ENCODE measurements at places on chromosomes 5 and 9.

DNA sequence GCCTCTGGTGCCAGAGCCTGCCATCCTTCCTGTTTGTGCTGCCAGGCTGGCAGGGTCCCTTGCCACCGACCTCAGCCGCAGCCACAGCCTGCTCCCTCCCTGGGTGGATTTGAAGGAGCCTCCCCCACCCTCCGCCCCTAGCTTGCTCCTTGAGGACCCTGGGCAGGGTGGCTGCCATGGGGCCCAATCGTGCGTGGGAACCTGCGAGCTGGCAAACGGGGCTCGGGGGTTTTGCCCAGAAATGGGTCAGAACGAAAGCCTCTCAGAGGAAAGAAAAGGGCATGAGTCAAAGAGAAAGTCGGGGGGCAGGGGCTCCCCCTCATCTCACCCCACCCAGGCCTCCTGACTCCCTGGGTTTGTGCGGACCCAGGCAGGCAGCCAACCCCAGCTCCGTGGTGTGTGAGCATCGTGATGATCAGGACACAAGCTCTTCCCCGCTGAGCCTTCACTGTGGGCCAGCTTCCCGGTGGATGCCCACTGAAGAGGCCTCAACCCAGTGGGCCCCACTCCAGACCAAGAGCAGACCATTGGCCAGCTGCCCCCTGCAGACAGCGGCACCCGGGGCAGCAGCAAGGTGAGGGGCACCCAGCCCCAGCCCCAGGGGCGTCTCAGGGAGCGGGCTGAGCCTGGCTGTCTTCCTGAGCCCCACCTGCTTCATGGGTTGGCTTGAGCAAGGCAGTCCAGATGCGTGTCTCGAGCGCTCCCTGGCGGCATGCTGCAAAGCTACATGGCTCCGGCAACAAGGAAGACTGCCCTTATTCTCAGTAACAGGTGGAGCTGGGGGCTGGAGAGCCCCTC lies 3.0 kb upstream of the FUT7 start:
- no peak for DNase-seq

DNA sequence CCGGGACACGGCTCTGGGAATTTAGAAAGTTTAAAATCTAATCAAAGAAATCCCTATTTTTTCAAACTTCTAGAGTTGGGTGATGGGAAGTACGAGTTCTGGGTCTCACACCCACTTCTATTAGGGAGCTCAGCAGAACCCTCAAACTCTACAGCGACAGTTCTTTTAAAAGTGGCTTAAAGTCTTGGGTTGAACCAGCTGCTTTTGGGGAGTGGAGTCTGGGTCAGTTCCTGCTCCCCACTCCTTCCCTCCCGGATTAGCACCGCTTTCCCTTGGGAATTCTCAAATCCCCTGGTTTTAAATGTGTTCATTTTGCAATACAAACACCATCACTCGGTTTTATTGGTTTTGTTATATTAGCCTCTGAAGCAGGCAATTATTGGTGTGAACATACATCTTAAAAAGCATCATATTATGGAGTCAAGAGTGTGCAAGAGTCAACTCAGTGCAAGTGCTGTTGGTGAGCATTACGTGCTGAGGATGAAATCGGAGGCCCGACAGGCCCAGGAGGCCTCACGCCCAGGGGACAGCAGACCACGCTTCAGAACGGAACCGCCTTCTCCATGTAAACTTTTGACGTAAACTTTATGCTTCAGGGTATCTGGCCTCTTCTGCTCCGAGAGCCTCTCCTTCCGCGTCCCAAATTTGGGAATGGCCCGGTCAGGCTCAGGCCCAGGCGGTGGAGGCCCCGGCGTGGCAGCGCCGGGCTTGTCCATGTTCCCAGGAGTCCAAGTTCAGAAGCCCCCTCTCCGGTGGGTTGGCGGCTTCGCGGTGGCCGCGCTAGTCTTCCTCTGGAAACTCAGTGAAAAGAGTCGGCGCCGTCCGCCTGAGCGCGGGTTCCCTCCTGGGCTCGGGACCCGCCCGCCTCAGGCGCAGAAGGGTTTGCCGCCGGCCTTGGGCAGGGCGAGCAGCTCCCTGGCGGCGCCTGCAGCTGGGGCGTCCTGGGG lies 5.3 kb downstream of the IRX4 start:
- no peak for DNase-seq

DNA sequence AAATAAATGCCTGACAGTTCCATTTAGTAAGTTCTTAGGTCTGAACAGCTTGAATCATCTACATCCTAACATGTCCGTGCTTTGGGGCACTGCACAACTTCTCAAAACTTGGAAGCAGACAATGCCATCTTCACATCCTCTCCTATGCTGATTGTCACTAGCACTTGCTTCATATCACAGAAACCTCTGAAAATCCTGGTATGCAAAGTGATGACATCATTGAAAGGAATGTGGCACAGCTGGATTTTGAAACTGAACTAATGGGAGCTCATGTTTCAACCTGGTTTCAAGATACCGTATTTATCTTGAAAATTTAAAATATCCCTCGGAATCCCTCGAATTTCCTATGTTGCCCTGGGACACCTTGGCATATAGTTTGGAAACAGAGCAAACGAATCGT lies 490.2 kb upstream of the DAP start:
- DNase-seq, result no peak

DNA sequence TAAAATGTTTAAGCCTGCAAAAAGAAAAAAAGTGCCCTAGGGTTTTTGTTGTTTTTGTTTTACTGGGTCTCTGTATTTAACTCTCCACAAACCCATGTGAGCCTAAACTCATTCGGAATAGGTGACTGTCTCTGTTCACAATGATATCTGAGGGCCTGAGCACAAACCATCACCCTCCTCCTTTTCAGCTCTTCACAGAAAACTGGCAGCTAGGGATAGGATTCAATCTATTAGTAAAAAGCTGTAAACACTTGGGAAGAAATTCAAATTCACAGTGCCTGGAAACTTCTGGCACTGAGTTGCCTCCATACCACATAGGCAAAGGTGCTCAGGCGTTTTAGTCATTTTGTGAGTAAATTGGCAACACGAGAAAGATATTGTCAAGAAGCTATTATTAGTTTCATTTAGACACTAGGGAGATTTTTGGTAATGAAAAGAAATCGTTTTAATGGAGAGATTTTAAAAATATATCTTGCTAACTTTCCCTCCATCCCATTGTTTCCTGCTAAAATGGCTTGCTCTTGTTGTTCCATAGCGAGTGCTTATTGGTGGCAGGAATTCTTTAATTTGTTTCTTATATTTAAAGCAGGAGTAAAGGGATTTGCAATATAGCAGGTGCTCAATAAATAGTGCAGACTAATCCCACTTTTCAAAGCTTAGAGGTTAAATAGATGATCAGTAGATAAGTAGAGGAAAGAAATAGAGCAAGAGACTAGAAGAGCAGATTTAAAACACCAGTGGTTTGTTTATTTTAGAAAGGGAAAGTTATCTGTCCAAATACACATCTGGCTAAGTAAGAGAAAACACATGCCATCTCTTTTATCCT lies 9.7 kb downstream of the FOXD1 start:
- no peak for DNase-seq

DNA sequence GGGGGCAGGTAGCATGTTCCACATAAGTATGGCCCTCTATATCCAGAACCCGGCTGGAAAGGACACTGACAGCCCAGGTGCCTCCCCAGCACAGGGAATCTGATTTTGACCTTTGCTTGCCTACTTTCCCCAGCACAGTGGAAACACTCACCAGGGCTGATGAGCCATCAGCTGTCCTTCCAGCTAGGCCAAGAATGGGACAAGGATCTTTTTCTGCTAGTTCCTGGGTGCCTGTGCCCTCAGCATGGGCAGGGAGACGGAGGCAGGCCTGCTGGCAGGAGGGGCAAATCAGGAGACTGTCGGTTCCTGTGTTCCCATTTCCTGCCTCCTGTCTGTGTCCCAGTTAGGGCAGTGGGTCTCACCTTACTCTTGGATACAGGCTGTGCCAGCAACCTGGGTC lies 1.1 kb downstream of the CYFIP2 start:
- DNase-seq, result no peak

- DNase-seq, result no peak
These were observed 321.9 kb downstream of the GADD45G start for GRCh38 chr9:89926691-89927220.

GRCh38 chr9:21758540-21758939 lies 43.9 kb upstream of the MTAP start:
- no peak for DNase-seq

GRCh38 chr5:14611737-14612136 lies 30.1 kb downstream of the OTULINL start:
- DNase-seq, result no peak

DNA sequence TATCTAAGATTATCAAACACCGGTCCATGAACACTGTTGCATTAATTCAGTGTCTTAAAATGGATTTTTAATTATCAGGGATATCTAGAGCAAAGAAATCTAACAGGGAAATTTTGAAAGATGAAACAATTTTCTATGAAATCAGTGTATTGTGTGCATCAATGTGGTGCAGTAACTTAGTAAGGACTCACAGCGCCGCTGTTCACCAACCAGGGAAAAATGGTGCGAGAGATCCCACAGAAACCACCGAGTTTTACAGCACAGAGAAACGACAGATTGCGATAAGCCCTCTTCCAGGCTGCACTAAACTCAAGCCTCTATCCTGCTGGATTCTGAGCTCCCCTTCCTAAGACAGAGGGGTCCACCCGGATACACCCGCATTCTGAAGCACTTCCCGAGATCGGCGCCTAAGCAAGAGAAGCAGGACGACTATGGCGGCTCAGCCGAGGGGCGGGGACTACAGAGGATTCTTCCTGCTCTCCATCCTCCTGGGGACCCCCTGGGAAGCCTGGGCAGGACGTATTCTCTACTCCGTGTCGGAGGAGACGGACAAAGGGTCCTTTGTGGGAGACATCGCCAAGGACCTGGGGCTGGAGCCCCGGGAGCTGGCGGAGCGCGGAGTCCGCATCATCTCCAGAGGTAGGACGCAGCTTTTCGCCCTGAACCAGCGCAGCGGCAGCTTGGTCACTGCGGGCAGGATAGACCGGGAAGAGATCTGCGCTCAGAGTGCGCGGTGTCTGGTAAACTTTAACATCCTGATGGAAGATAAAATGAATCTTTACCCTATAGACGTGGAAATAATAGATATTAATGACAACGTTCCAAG lies at the start of gene PCDHGA7:
TSS of gene PCDHGA7 (plus strand) at position 274 of the 826 bp plus-strand sequence. CDS start at position 432, 158 bp downstream.
- DNase-seq, result no peak

- no peak for DNase-seq
These were observed 118.6 kb downstream of the ARRDC3 start for GRCh38 chr5:91264311-91265051.

GRCh38 chr5:41087461-41087860 lies 16.3 kb upstream of the MROH2B start:
- DNase-seq, result no peak

- DNase-seq, result no peak
These were observed 415.3 kb upstream of the IRX4 start for GRCh38 chr5:2297991-2298390.

DNA sequence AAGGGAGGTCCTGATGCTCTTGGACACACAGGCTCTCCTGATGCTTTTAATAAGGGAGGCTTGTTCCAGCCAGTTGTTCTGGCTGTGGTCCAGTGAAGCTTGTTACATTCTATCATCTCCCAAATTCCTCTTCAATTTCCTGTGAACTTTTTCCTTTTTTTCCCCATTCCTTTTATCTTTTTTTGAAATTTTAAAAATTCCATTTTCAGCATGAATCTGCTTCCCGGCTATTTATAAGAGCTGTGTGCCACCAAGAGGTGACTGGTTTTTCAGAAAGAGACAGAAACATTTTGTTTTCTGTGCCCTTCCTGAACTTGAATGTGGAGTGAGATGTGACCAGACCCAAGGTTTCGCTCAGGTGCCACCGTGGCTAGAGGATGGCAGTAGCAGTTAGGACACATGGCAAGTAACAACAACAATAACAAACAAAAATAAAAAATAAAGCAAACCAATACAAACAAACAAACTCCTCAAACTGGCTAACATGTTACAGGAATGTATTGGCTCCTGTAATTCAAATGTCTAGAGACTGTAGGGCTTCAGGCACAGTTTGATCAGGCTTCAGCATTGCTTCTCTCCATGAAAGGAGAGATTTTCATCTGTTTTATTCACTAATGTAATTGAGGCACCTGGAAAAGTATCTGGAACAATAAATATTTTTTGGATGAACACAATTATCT lies 121.1 kb downstream of the BOD1 start:
- DNase-seq, result no peak

DNA sequence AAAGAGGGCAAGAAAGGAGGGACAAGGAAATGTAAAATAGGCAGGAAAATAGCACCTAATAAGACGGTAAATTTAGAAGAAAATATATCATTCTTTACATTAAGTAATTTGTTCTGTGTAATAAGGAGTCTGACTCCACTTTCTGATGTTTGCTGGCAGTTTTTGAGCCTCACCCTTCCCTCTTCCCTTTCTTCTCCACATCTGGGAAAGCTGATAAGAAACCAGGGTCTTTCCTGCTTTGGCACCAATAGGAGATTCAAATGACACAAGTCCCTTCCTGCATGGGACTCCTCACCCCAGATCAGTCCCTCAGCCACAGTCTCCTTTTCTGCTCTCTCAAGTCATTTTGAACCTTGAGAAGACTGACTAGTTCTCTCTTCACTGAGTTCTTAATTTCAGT lies 31.2 kb upstream of the LECT2 start:
- DNase-seq, result no peak

GRCh38 chr5:111463311-111463710 lies 49.0 kb downstream of the STARD4 start:
- no peak for DNase-seq

- DNase-seq, result no peak
These were observed 115.1 kb upstream of the LPCAT1 start for GRCh38 chr5:1638658-1639400.

GRCh38 chr5:59357381-59357977 lies 536.0 kb downstream of the PDE4D start:
- no peak for DNase-seq

DNA sequence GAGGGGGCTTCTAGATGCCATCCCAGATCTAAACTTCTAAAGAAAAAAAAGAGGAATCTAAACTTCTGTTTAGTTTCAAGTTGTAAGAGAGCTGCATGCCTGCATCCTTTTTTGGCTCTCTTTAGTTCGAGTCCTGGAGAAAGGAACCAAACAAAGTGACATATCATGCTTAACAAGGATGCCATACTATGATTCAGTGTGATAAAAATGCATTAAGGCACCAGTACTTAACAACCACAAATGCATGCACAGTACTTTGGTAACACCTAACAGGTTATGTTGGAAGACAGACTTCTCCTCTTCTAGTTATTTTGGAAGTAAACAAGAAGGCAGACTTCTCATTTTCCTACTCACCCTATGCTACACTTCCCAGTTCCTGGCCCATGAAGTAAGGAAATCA lies 27.3 kb downstream of the NME5 start:
- no peak for DNase-seq

DNA sequence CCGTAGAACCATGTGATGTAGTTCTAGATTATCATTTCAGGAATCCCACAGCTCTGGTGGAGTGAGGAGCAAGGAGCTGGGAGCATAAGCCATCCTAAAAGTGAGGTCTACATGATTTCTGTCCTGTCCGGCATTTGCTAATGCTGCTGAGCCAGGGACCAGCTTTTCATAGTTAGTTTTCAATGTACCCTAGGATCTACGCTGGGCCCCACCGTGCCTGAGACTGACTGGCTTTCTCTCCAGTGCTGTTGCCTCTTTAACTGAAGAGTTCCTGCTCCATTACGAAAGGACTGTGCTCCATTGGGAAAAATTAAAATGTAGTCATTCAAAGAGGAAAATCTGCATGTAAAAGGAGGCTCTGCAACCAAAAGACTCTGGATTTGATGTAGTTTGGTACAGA lies 634.8 kb downstream of the DMRTA1 start:
- no peak for DNase-seq
